ENCODE measurements at places on chromosomes 7 and 10. TPM values are rescaled to one million over a fixed set of nuclear protein-coding genes. Genes with fewer than 3 reads are reported as not detected.

GRCh38 chr10:110448682-110449418 is 48.9 kb upstream of the DUSP5 start:
- no peak overlapping the region for H3K27ac ChIP-seq
- H3K27me3 ChIP-seq = no peaks in the 10 kb centered on the region
- no peak for DNase-seq
- H3K4me3 ChIP-seq = no peak overlapping the region
- H3K4me1 ChIP-seq = no peaks in the 10 kb centered on the region
- no peaks in the 10 kb centered on the region for H3K36me3 ChIP-seq

ARHGEF35 gene
- total RNA-seq = 3.9 TPM

DNA sequence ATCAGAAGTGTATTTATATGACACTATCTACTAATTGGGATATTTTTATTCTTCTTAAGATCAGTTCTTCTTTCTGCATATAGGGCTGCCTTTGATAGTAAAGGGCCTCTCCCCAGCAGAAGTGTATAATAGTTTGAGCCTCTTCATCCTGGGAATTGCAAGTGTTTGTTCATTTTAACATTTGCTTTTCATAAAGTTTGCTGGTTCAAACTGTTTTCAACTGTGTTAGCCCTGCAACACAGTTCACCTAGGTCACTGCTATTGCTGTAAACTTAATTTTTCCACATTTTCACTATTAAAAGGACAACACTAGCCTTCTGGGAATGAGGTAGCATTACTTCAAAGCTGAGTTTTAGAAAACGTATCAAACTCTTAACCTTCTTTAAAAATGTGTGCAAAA is 2.8 kb downstream of the JAZF1 start:
- H3K4me1 ChIP-seq = peaks cover 70% of the 10 kb centered on the region
- no peaks in the 10 kb centered on the region for H3K27me3 ChIP-seq
- no peak overlapping the region for H3K4me3 ChIP-seq
- no peak for DNase-seq

IDE gene
- total RNA-seq = 39.2 TPM

- H3K36me3 ChIP-seq = no peaks in the 10 kb centered on the region
- DNase-seq = no peak
- H3K27me3 ChIP-seq = no peaks in the 10 kb centered on the region
- H3K4me3 ChIP-seq = no peak overlapping the region
- H3K27ac ChIP-seq = no peak overlapping the region
These were observed 50.5 kb upstream of the TCF7L2 start for GRCh38 chr10:112899391-112900065.

ABCC2 gene
- 2.9 TPM for total RNA-seq

WIPF3 gene
- not detected for total RNA-seq

PRLHR gene
- total RNA-seq = not detected

- no peak overlapping the region for H3K4me3 ChIP-seq
- DNase-seq = no peak
These were observed 3.4 kb upstream of the ADCK2 start for GRCh38 chr7:140669352-140669751.

CCDC3 gene
- total RNA-seq = 0.07 TPM

- H3K27me3 ChIP-seq = no peaks in the 10 kb centered on the region
- DNase-seq = no peak
- peaks cover 23% of the 10 kb centered on the region for H3K4me1 ChIP-seq
- H3K4me3 ChIP-seq = no peak overlapping the region
- peak overlapping the region; percentile 86 for H3K27ac ChIP-seq
- peaks cover 3% of the 10 kb centered on the region for H3K36me3 ChIP-seq
These were observed 16.6 kb upstream of the SAMD9L start for GRCh38 chr7:93164766-93165165.

DNA sequence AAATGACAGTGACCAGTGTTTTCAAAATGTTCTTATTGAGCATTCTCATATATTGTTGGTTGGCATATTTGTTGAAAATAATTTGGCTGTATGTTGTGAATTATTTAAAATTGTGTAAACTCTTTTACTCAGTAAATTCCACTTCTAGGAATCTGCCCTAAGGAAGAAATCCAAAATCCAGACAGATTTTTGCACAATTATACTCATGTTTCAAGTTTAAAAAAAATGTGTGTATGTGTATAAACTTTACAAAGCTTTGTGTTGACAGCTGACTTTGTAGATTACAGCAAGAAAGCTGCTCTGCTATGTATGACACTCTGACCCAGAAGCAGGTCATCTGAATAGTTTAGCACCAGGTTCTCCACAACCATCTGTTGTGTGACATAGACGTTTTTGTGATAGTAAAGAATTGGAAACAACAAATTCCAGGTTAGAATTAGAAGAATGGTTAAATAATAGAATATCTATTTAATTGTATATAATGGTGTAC is 21.6 kb downstream of the KIFBP start:
- no peak overlapping the region for H3K27ac ChIP-seq
- no peak for DNase-seq
- no peaks in the 10 kb centered on the region for H3K27me3 ChIP-seq
- H3K36me3 ChIP-seq = peaks cover 47% of the 10 kb centered on the region

- peaks cover 93% of the 10 kb centered on the region for H3K4me1 ChIP-seq
- H3K36me3 ChIP-seq = no peaks in the 10 kb centered on the region
- no peaks in the 10 kb centered on the region for H3K27me3 ChIP-seq
- no peak for DNase-seq
- H3K27ac ChIP-seq = peak overlapping the region; percentile 77
- H3K4me3 ChIP-seq = peak overlapping the region; percentile 62
These were observed 83.9 kb downstream of the LHPP start for GRCh38 chr10:124545351-124546054.

IL6 gene
- total RNA-seq = 72.3 TPM

DNA sequence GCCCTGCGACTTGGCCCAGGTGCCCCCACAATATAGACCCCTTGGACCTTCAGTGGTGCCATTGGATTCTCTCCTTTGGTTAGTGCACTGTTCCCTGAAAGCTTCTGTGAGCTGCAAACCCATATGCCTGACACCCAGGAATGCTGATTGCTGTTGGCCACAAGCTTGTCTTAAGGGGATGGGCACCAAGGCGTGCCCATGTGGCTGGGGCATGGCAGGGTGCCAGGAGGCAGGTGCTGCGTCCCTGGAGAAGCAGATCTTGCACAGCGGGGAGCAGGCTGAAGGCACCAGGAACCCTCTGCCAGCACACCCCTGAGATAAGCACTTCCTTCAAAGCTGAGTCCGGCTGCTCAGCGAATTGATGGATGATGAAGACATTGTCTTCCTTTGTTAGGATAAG is 411.8 kb downstream of the SDK1 start:
- no peaks in the 10 kb centered on the region for H3K4me1 ChIP-seq
- H3K4me3 ChIP-seq = no peak overlapping the region
- H3K36me3 ChIP-seq = no peaks in the 10 kb centered on the region
- no peak for DNase-seq

GPR146 gene
- 6.2 TPM for total RNA-seq

- H3K27me3 ChIP-seq = no peaks in the 10 kb centered on the region
- H3K4me1 ChIP-seq = no peaks in the 10 kb centered on the region
- no peak for DNase-seq
These were observed 5.2 kb upstream of the NPSR1 start for GRCh38 chr7:34652809-34653208.

- peaks cover 15% of the 10 kb centered on the region for H3K36me3 ChIP-seq
- DNase-seq = no peak
- no peak overlapping the region for H3K4me3 ChIP-seq
These were observed 6.4 kb downstream of the SH2B2 start for GRCh38 chr7:102292813-102293798.
